ENCODE measurements at places on chromosomes 11 and 22.
A peak's percentile ranks its signal among the peaks of the same experiment; 100 is the strongest.

- no peak for DNase-seq
Measured at GRCh38 chr11:1389932-1390568, at the start of gene BRSK2. Gene BRSK2, plus strand, starts transcription at chr11:1389934. Its CDS starts 351 bp downstream, at chr11:1390285.

GRCh38 chr11:69241075-69241740, 52.7 kb upstream of the MYEOV start:
- DNase-seq: no peak

- DNase-seq: no peak
Measured at GRCh38 chr22:43109921-43110443, 568 bp upstream of the BIK start.

DNA sequence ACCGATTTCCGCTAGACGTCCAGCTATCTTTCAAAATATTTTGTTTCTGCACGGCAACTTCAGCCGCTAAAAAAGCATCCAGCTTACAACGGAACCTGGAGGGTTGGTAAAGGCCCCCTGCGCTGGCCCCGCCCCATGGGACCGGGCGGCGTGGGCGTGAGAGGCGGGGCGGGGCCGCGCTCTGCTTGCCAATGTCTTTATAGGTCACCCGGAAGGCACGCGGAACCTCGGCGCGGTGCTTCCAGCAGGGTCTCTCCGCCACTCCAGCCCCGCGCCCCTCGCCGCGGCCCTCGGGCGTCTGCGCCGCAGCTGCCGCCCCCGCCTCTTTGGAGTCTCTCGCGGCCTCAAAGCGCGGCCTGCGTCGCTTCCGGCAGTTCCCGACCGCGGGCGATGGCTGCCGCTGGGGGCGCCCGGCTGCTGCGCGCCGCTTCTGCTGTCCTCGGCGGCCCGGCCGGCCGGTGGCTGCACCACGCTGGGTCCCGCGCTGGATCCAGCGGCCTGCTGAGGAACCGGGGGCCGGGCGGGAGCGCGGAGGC, at the start of gene FDX1:
TSS of gene FDX1 (plus strand) at position 218 of the 536 bp plus-strand sequence. CDS start at position 391, 173 bp downstream.
- peak; percentile 70 for DNase-seq

GRCh38 chr22:49784630-49784971, 43.1 kb downstream of the BRD1 start:
- DNase-seq: no peak

- DNase-seq: no peak
Measured at GRCh38 chr11:4092026-4092425, 2.6 kb upstream of the RRM1 start.

- DNase-seq: no peak
Measured at GRCh38 chr11:116953530-116954285, 116.3 kb upstream of the APOA1 start.

DNA sequence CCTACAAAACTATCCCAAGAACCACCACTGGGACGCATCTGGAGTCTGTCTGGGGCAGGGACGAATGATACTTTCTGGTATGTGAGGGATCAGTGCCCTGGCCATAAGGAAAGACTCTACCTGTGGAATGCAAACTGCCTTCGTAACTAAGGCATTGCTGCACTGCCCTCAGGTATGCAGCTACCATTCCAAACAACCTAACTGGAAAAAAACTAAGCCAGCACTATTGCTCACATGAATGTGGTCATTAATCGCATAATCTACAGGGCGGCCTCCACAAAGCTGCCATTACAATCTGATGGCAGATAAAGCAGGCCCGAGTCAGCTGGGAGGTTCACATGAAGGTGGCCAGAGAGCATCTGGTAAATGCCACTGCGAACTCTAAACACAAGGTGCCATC, 3.9 kb downstream of the PACSIN2 start:
- peak; percentile 82 for DNase-seq

DNA sequence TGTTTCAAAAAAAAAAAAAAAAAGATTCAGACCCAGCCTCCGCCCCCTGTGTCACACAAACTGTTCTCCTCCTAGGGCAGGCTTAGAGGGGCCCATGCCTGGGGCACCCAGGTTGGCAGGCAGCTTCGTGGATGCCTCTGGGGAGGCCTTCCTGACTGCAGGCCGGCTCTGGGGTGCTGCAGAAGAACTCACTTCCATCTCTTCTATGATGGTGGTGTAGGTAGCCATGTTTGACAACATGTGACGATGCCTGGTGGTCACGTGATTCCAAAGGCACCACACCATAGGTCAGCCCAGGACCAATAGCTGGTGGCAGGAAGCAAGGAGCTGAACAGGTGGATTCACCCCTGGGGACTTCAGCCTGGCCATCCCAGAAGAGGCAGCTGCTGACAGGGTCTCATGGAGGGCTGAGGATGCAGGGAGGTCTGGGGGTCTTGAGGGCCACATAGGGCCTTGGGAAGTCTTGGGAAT, 24.1 kb upstream of the CELSR1 start:
- no peak for DNase-seq

DNA sequence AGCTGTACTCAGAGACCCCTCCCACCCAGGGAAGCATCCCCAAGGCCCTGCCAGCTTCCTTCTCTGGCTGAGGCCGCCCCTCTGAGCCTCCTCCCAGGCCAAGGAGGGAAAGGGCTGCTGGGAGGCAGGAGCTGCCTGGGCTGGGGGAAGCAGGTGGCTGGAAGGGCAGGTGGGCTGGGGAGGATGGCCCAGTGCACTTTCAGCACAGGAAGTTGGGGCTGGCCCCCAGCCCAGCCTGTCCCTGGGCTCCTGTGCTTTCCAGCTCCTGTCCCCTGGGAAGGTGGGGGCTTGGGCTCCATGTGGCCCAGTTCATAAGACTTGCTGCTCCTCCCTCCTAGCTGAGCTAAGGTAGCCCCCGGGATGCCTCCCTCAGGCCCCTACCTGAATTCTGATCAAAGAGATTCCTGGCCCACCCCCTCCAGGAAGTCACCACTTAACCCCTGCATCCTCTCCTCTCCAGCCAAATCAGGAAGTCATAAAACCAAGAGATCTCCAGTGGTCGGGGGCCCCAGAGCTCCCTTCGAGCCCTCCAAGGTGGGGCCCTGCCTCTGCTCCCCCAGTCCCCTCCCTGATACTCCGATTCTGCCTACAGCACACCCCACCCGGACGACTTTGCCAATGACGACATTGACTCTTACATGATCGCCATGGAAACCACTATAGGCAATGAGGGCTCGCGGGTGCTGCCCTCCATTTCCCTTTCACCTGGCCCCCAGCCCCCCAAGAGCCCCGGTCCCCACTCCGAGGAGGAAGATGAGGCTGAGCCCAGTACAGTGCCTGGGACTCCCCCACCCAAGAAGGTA, 4.9 kb downstream of the PPP1CA start:
- no peak for DNase-seq

- peak; percentile 72 for DNase-seq
Measured at GRCh38 chr11:71962428-71963038, 33.7 kb downstream of the RNF121 start.

DNA sequence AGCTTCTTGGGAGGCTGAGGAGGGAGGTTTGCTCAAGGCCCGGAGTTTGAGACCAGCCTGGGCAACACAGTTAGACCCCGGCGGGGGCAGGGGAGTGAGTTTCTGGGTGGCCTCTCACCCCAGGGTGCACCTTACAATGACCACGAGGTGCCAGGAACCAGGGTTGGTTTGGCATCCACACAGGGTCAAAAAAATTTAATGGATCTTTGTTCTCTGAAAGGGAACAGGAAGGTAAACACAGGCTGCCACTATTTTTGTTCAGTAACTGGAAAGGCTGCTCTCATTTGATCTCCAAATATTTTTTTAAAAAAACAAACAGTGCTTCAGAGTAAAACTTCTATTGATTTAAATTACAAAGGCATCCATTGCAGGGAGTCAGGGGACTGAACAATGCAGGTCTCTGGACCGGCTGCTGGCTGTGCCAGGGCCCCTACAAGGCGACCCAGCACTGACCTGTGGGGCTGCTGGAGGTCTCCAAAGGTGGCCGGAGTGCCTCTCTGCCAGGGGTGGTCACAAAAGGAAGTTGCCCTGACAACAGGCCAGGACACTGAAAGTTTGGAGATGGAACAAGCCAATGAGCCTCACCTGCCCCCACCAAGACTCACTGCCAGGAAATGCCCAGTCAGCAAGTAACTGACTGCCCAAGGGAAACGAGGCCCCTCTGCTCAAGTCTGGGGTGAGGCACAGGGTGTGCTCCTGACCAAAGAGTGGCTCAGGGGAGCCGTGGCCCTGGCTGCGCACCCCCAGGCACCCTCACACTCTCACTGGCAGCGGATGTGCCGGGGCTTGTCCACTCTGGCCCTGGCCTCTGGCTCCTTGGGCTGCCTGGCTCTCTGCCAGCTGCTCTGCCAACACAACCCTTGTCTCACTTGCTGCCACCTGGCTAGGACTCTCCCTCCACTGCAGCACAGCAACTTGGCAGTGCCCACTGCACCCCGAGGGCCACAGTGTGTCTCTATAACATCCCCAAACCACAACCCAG, 51.8 kb downstream of the ARFGAP3 start:
- no peak for DNase-seq

- DNase-seq: no peak
Measured at GRCh38 chr11:69388210-69388609, 93.3 kb upstream of the LINC01488 start.

DNA sequence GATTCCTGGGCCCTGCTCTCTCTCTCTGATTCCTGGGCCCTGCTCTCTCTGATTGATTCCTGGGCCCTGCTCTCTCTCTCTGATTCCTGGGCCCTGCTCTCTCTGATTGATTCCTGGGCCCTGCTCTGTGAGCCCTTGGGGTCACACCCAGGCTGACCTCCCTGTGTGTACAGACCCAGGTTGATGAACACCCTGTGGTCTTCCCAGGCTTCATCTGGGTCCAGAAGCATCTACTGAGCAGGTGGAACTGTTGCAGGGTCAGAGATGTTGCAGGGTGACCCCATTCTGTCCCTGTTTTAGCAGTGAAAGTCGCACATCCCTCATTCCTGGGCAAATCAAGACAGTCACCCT, 16.3 kb upstream of the GDPD5 start:
- no peak for DNase-seq

DNA sequence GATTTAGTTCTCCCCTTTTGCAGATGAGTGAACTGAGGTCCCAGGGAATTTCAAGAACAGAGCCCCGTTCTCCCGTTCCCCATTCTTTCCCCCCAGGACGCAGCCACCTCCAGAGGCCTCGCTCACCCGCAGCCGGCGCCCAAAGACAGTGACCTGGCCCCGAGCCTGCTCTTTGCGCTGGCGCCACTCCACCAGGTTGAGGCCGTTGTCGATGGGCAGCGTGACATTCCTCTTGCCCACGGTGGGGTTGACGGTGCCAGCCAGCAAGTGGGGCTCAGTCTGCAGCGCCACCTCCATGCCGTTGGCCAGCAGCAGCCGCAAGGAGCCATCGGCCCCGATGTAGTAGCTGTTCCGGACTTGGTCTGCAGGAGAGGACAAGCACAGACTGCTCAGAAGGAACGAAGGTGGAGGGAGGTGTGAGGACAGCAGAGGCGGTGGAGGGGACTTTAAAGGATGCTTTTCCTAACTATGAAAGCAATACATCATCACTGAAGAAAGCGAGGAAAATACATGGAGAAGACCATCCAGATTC, 101.4 kb upstream of the NARS2 start:
- DNase-seq: no peak

GRCh38 chr11:73291196-73291595, 16.9 kb upstream of the ARHGEF17 start:
- DNase-seq: no peak

Data from astrocyte (in vitro differentiated cells and primary cell).